ENCODE measurements at places on chromosomes 12 and 14.

GRCh38 chr12:120119271-120119973 is 2.9 kb upstream of the RAB35 start:
- no peak for DNase-seq

DNA sequence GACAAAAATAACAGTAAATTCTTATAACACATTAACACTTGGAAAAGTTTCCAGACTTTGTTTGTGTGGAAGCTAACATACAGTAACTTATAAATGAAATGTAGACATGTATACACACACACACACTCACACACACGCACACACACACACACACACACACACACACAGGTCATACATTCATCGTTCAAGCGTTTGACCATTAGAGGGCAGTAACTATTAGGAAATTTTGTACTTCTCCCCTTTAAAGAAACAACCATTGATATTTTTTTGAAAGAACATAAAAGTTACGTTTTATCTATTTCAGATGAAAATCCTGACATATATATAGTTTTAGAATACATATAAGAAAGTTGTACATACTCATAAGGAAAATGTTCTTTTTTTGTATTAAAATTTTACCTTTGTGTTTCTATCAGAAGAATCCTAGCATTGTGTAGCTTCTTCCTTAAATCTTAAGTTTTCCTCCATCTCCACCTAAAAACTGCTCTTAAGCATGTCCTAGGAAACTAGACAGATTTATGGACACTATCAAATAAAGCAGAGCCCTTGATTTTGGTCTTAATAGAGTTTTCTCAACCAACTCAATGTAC is 29.0 kb downstream of the PTPRQ start:
- peak; percentile 53 for DNase-seq

DNA sequence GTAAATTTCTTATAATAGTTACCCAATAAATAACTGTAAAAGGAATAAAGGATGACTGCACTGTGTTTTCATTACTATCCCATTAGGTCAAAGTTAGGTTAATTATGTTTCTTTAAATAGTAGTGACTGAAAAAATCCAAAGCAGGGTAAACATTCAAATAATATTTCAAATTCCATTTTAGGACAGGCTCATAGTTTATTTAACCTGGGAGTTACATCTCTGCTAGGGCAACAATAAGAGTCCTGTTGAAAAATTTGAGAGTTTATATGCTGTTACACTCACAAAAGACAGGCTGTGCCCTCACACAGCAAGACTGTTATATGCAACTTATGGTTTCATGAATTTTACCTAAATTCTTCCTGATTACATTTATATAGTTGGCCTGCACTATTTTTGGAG is 8.0 kb downstream of the ERP27 start:
- DNase-seq: no peak

- DNase-seq: no peak
Observed at GRCh38 chr12:59651229-59651920, 55.5 kb downstream of the SLC16A7 start.

DNA sequence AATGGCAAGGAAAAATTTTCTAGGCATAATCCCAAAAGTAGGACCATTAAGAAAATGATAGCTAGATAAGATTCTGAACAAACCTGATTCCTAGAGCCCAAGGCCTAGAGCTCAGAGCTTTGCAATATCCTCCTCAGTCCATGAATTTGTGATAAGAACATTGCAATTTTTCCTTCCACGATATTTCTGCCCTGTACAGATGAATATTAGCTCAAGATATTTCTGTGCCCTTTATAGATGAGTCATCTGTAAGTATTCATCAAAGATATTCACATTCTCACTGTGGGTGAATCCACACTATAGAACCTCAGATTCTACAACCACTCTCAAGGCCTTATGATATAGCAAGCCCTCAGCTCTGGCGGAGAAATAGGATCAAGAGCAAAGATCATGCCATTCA is 37.5 kb downstream of the EAPP start:
- DNase-seq: no peak

DNA sequence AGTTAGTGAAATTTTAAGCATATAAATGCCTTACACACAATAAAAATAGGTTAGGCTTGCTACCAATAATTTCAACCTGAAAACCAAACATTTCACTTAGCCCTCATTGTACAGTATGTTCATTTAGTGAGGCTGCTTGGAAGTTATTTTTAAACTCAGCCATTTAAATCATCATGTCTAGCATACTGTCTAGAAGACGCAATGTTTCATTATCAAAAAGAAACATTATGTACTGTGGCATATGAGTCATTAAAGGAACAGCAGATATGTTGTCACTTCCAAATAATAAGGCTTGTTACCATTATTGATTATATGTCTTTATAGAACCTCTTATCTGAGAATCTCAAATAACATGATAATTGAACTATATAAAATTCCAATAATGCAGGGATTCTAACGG is 304.7 kb downstream of the RMST start:
- no peak for DNase-seq

DNA sequence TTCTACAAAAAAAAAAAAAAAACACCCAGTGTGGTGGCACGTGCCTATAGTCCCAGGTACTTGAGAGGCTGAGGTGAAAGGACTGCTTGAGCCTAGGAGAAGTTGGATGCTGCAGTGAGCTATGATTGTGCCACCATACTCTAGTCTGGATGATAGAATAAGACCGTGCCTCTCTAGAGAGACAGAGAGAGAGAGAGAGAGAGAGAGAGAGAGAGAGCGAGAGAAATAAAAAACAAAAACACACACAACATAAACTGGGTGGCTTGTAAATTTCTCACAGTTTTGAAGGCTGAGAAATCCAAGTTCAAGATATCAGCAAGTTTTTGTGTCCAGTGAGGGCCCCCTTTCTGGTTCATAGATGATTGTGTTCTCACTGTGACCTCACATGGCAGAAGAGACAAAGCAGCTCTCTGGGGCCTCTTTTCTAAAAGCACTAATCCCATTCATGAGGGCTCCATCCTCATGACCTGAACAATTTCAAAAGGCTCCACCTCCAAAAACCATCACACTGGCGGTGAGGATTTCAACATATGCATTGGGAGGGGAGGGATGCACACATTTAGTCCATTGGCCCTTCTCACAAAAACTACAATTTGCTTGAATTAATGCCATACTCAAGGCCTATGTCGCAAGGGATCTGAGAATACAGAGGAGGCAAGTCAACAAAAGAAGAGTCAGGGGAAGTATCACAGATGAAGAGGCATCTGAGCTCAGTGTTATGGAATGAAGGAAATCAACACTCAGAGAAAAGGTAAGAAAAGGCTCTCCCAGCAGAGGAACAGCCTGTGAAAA is 94.9 kb downstream of the PPM1H start:
- DNase-seq: no peak

- no peak for DNase-seq
Observed at GRCh38 chr14:64963611-64964010, 8.5 kb downstream of the RAB15 start.

DNA sequence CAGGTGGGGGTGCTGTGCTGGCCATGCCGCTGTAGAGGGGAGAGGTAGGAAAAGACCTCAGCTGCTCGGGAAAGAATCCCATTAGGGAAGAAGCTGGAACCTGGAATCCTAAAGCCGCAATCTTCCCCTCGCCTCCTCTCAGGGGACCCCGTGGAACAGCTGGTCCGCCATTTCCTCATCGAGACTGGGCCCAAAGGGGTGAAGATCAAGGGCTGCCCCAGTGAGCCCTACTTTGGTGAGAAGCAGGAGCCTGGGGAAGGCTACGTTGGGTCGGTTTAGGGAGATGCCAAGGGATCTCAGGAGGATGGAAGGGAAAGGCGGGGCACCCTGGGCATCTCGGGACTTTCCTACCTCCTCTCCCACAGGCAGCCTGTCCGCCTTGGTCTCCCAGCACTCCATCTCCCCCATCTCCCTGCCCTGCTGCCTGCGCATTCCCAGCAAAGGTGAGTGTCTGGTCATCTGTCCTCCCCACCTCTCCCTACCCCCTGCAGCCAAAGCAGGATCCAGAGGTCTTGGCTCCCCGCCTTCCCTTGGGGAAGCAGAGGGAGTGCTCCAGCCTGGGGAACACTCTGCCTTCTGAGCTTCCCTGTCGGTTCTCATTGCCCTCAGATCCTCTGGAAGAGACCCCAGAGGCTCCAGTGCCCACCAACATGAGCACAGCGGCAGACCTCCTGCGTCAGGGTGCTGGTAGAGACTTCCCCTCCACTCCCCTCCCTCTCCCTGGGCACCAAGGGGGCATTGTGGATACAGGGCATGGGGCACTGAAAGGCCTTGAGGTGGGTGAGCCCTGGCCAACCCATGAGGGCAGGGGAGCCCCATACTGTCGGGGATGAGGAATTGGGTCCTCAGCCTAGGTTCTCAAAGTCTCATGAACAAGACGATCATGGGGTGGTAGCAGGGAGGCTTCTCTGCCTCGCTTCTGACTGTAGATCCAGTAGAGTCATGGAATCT is 12.4 kb downstream of the TNS2 start:
- DNase-seq: no peak

- no peak for DNase-seq
Observed at GRCh38 chr12:21276826-21277225, 57.9 kb downstream of the SLCO1A2 start.

DNA sequence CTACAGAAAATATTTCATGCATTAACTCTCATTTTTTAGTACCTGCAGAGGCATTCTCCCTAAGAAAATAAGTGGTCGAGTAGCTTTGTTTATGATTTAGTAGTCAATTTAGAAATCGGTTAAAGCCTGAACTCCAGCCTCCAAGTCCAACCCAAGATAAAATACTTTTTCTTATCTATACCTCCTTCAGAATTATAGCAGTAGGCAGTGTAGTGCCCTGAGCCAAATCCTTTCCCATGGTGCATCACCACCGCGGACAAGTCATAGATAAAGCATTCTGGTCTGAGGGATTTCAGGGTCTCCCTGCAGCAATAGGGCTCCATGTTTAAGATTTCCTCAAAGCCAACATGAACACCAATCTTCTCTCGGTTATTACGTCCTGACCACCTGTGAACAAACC is 30.5 kb downstream of the USP44 start:
- DNase-seq: no peak

DNA sequence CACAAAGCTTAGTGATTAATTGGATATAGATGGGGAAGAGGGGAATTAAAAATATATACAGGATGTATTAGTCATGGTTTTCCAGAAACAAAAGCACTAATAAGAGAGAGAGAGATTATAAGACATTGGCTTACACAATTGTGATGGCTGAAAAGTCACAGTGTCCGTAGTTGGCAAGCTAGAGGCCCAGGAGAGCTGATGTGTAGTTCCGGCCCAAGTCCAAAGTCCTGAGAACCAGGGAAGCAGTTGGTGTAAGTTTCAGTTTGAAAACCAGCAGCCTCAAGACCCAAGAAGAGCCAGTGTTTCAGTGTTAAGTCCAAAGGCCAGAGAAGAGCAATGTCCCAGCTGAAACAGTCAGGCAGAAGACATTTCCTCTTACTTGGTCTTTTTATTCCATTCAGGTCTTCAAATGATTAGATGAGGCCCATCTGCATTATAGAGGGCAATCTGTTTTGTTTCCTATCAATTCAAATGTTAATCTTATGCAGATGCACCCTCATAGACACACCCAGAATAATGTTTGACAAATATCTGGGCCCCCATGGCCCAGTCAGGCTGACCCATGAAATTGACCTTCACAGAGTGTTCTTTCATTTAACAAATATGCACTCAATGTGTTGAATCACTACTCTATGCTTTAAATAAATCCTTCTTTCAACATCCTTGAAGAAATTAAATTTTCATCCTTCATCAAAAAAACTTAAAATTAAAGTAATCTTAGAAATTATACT is 67.2 kb upstream of the DIO2 start:
- no peak for DNase-seq

DNA sequence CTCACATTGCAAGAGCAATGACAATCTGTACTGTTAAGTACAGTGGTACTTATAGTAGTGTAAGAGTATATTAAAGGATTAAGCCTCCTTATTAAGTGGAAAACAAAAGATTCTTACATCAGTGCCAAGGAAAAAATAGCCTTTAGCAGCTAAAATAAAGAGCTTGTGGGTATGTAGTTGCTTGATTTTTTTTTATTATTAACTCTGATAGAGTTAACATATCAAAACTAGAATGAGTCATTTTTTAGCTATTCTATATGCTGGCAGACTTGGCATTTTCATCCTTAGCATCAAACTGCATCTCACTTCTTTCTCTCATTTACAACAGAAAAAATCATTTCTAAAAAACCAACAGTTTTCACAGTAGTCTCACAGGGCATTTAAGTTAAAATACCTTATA is 86.5 kb downstream of the ATP2B1 start:
- DNase-seq: no peak

DNA sequence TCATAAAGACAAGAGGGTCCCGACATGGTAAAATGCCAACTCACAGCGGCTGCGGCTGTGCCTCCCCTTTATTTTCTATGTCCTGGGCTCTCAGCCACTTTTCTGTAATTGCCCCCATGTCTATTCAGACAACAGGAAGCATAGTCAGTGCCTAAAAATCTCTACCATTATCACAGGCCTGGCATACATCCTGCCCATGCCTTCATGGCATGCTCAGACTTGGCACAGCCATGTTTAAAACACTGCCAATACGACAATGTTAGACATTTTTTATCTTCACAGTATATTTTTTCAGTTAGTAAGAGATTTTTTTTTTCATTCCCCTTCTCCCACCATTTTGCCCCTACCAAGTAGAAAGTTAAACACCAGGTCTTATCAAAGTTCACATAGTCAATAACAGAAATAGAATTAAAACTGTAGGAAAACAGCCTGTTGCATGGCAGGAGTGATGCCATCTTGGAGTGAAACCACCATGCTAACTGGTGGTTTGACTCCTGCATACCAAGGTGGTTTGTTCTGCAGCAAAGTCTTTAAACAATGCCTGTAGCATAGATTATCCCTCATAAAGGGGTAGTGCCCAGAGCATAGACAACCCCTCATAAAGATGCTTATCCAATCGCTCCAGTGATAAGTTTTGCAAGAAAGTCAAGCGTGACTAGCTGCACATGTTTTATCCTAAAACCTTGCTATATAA is 18.9 kb upstream of the CERS5 start:
- no peak for DNase-seq

- DNase-seq: no peak
Observed at GRCh38 chr12:113932381-113933196, 33.5 kb downstream of the RBM19 start.

GRCh38 chr12:10052193-10052913 is 21.9 kb downstream of the CLEC9A start:
- DNase-seq: no peak

DNA sequence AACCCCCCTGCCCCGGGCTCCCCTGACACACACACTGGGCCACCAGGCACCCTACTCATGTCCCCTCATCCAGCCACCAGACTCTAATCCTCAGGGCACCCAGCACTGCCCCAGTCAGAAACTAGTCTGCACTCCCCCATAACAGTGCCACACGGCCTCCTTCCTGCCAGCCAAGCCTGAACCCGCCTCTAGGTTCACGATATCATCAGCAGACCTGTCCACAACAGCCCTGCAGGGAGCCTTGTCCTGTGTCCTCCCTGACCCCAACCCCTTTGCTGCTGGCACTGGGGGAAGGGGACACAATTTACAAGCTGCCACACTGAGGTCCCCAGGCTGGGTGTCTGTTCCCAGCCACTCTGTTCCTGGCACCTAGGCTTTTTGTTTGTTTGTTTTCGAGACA is 33.6 kb downstream of the LTBP2 start:
- DNase-seq: no peak

- no peak for DNase-seq
Observed at GRCh38 chr14:26174395-26174794, 423.4 kb downstream of the NOVA1 start.

Measured in NCI-H748 treated with DMSO at 0.1 percent for 48 hours (cell line).